Neural crest cell (in vitro differentiated cells): ENCODE measurements at places on chromosomes 1 and 21. TPM values are rescaled to one million over a fixed set of nuclear protein-coding genes. Genes with fewer than 3 reads are reported as not detected.

GRCh38 chr1:163161337-163161736 is 41.4 kb downstream of the RGS5 start:
- no peak overlapping the region for H3K4me3 ChIP-seq
- no peak overlapping the region for H3K27ac ChIP-seq
- no peaks in the 10 kb centered on the region for H3K36me3 ChIP-seq
- H3K27me3 ChIP-seq = no peaks in the 10 kb centered on the region

The TMEM52 gene
- total RNA-seq = 3.7 and 4.6 TPM in 2 replicates

DNA sequence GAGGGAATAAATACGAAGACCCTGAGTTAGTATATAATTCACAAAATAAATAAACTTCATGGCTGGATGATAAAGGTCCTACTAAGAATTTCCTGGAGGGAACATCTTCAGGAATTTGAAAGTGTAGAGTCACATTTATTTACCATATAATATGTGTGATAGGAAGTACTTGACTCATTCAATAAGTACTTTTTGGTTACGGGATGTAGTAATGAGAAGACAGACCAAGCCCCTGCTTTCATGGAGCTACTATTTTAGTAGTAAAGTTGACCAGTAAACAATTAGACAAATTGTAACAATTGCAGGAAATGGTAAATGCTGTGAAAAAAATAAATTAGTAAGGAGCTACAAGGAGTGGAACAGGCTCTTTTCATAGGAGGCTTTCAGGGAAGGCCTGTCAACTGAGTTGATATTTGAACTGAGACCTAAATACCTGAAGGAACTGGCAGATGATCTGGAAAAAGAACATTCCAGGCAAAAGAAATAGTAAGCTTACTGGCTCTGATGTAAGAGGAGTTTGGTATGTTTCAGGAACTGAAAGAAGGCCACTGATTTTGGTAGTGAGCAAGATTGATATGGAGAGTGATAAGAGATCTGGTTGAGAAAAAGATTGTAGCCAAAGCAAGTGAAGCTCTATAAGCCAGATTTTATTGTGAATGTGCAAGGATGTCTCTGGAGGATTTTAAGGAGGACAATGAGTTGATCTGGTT is 36.2 kb downstream of the CAMSAP2 start:
- peaks cover 23% of the 10 kb centered on the region for H3K36me3 ChIP-seq
- no peak overlapping the region for H3K27ac ChIP-seq
- no peak for DNase-seq
- H3K4me1 ChIP-seq = peaks cover 21% of the 10 kb centered on the region
- H3K27me3 ChIP-seq = no peaks in the 10 kb centered on the region

DNA sequence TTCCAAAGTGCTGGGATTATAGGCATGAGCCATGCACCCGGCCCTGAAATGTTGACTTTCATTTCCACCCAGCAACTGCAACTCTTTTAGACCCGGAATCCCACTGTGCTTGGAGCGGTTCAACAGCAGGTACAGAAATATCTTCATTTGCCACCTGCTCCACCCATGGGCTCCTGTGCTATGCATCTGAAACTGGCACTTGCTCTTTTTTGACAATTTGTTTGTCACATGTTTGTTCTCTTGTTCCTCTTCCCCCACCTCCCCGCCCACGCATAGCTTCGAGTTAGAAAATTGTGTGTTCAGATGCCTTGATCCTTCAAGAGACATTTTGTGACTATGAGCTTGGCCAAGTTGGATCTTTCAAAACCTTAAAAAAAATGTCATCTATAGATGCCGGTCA is 2.4 kb upstream of the IFNLR1 start:
- DNase-seq = no peak
- H3K4me1 ChIP-seq = peaks cover 10% of the 10 kb centered on the region
- peaks cover 78% of the 10 kb centered on the region for H3K27me3 ChIP-seq
- H3K27ac ChIP-seq = no peak overlapping the region

The CR2 gene
- total RNA-seq = not detected in 2 replicates

GRCh38 chr1:59070610-59071009 is 226.3 kb upstream of the FGGY start:
- no peak overlapping the region for H3K27ac ChIP-seq
- no peaks in the 10 kb centered on the region for H3K27me3 ChIP-seq
- H3K36me3 ChIP-seq = no peaks in the 10 kb centered on the region
- no peak for DNase-seq

DNA sequence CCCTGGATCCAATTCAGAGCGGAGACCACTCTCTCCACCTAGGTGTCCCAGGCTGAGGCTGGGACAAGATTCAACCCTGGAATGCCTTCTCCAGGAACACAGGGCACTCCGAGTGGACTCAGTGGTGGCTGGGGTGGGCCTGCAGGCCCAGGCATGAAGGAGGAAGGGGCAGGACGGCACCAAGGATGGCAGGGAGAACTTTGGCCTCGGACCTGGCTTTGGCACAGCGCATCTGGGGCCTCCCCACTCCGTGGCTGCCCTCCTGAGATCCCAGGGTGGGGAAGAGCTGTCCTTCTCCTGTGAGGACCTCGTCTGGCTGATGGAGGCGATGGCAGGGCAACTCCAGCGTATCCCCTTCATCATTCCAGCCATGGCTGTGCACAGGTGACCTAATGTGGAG is 35.6 kb downstream of the DHCR24 start:
- H3K4me3 ChIP-seq = no peak overlapping the region
- H3K27me3 ChIP-seq = no peaks in the 10 kb centered on the region
- H3K4me1 ChIP-seq = peaks cover 5% of the 10 kb centered on the region
- H3K36me3 ChIP-seq = peaks cover 30% of the 10 kb centered on the region
- no peak overlapping the region for H3K27ac ChIP-seq

- no peaks in the 10 kb centered on the region for H3K27me3 ChIP-seq
- H3K4me1 ChIP-seq = peaks cover 27% of the 10 kb centered on the region
- DNase-seq = no peak
- peak overlapping the region; percentile 60 for H3K27ac ChIP-seq
- no peaks in the 10 kb centered on the region for H3K36me3 ChIP-seq
These were observed 6.2 kb downstream of the NECTIN4 start for GRCh38 chr1:161082996-161083747.

- DNase-seq = no peak
- no peak overlapping the region for H3K27ac ChIP-seq
- H3K4me3 ChIP-seq = no peak overlapping the region
- no peaks in the 10 kb centered on the region for H3K36me3 ChIP-seq
- no peaks in the 10 kb centered on the region for H3K27me3 ChIP-seq
These were observed 5.0 kb downstream of the PALMD start for GRCh38 chr1:99650773-99651437.

DNA sequence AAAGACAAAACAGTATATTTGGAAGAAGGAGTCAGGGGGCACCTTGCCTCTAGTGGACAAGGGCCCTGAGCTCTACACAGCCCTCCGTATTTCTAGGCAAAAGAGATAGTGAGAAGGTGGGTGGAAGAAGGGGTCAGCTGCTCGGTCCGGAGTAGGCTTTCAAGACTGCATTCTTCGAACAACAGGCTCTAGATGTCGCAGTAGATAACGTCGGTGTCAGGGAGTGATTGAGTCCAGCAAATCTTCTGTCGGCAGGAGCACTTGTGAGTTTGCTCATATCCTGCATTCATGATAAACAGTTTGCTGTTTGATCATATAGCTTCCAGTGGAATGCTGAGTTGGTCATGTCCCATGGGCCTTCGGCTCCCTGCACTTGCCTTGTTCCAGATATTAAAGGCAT is 36.8 kb downstream of the DIPK1A start:
- peaks cover 4% of the 10 kb centered on the region for H3K27me3 ChIP-seq
- H3K4me3 ChIP-seq = no peak overlapping the region
- no peaks in the 10 kb centered on the region for H3K36me3 ChIP-seq
- DNase-seq = no peak
- H3K27ac ChIP-seq = no peak overlapping the region

DNA sequence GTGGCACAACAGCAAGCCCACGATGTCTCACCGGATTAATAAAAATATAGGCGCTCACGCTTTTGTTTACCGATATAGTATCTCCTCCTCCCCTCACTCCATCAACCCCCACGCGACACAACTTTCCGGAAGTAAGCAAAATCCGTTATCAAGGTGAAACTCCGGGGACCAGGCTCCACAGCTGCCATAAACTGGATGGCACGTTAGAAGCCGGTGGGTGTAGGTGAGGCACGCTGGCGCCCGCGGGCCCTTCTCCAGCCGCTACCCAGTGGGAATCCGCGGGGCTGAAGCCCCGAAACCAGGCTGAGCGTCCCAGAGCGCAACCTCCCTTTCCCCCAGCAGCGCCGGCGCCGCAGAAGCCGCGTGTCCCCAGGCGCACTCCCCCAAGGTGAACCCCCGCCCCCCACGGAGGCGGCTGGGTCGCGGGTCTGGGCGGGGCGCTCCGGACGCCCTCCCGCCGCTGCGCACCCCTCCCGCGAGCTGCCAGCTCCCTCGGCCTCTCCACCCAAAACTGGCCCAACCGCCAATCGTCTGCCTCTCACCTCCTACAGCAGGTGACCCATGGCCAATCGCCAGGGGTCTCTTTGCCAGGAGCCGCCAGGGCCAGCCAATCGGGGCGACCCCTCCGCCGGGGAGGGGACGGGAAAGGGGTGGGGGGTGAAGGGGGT is 112.4 kb downstream of the OSBPL9 start:
- H3K4me1 ChIP-seq = peaks cover 35% of the 10 kb centered on the region
- peaks cover 6% of the 10 kb centered on the region for H3K27me3 ChIP-seq
- H3K36me3 ChIP-seq = no peaks in the 10 kb centered on the region
- DNase-seq = peak; percentile 83

GRCh38 chr1:43473463-43473862 is 19.7 kb upstream of the HYI start:
- H3K27me3 ChIP-seq = no peaks in the 10 kb centered on the region
- H3K4me3 ChIP-seq = no peak overlapping the region
- H3K4me1 ChIP-seq = no peaks in the 10 kb centered on the region
- H3K27ac ChIP-seq = no peak overlapping the region

The IVNS1ABP gene
- 125 and 126 TPM in 2 replicates for total RNA-seq
